ENCODE measurements at places on chromosomes 4 and X.
A peak's percentile ranks its signal among the peaks of the same experiment; 100 is the strongest.

DNA sequence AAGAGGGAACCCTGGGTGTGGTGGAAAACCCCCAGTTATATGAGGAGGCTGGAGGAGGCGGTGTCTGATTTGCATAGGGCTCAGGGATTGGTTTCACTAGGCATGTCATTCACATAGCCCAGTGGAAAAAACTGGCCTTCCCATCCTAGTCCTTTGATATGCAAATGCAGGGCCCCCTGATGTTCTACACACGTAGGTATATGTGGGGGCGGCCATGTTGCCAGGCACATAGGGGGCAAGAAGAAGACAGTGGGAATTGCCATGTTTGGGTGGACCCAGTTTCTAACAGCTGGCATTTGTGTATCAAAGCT lies 34.0 kb upstream of the ENPP6 start:
- peak; percentile 17 for DNase-seq

- DNase-seq = no peak
Observed at GRCh38 chr4:121819216-121819965, 4.3 kb downstream of the CCNA2 start.

DNA sequence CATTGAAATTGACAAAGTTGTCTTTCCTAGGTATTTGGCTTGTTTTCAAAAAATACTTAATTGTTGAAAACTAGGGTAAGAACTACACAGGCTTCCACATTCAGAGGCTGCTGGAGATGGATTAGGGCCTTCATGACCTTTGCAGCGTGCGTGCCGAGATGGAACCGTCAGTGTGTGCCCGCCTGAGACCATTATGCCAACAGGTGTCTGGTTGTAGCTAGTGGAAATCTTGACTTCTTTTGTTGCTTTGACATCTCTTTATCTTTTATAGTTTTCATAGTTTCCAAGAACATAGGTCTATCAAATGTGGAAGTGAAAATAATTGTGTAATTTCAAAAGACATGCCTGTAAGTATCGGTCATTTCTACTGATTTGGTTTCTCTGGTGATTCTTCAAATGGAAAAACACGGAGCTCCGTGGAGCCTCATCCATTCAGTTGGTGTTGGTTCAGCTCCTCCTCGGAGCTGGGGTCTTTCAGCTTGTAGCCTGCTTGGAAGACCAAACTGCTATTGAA lies 38.9 kb upstream of the CLCN4 start:
- no peak for DNase-seq

GRCh38 chr4:82891707-82892466 lies 934 bp upstream of the SEC31A start:
- DNase-seq = no peak

GRCh38 chr4:162871990-162872389 lies 294.7 kb downstream of the NAF1 start:
- DNase-seq = no peak

DNA sequence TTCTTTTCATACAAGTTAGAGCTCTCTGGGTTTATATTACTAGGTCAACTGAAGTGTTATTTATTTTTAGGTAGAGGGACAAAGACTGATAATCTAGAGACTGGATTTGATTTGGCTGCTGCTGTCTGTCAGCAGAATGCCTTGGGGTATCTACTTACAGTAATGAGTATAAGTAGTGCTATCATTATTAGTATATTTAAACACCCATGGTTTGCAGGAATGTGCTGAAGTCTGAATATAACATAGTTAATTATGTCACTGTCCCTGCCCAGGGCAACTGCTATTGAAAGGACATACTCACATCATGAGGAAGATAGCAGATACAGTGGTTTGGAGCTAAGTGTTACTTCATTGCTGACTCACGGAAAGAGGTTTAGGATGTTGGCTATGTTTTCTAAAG lies 76.2 kb downstream of the PRRG1 start:
- no peak for DNase-seq

- DNase-seq = no peak
Observed at GRCh38 chr4:25377572-25378436, 741 bp downstream of the ANAPC4 start.

DNA sequence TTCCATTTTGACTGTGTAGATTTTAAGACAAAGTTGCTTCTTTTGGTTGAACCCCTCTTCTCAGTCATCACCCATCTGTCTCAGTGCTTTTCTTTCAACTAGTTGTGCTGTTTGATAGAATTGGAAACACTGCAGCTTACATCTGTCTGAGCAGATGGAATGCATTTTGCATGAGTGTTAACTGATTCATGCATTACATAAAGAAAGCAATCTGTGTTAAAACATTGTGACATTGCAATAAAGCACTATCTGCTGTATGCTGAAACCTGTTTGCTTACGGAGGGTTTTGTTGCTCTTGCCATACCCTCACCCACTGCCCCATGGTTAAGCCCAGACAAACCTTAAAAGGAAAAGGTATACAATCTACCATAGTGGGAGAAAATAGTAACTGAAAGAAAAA lies 47.4 kb downstream of the NRK start:
- DNase-seq = no peak
